ENCODE measurements at places on chromosomes 11 and 22.
A peak's percentile ranks its signal among the peaks of the same experiment; 100 is the strongest.

GRCh38 chr11:117221775-117222517 is 9.9 kb downstream of the PCSK7 start:
- DNase-seq = no peak

DNA sequence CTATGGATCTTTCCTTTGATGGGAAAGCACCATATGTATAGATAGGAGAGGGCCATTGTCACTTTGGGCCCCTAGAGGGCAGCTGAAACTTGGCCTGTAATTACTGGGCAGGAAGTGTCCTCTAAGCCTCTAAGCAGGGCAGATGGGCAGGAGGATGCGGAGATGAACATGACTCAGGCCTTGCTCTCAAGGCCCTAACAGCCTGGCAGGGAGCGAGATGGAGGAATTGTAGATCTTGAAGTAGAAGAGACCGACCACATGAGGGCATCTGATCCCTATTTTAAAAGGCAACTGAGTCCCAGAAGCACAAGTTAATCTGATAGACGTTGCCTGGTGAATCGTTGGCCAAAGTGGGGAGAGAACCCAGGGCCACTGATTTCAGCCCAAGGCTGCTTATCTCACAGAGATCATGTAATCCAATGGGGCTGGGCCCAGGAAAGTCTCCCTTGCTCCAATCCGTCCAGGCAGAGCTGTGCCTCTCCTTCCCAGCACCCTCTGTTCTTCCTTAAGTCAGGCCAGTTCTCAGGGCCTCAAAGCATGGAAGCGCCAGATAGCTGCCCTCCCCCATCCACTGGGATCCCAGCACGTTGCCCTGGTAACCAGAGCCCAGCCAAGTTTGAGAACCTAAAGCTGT is 2.5 kb upstream of the SEPTIN3 start:
- DNase-seq = no peak

DNA sequence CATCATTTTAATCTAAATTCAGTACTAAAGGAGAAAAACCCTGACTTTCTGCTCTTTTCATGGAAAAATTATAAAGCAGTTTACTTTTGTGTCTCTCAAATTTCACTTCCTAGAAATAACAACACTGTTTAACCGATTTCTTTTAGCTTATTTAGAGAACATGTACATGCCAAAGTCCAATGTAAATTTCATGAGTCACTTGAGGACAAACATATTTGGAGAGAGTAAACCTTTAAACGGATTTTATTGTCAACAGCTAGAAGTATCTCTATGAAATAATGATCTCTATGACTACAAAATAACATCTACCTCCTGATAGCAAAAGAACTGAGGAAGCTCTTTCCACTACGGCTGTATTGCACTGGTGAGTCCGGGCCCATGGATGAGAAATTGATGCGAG is 46.3 kb upstream of the SLC22A25 start:
- no peak for DNase-seq

DNA sequence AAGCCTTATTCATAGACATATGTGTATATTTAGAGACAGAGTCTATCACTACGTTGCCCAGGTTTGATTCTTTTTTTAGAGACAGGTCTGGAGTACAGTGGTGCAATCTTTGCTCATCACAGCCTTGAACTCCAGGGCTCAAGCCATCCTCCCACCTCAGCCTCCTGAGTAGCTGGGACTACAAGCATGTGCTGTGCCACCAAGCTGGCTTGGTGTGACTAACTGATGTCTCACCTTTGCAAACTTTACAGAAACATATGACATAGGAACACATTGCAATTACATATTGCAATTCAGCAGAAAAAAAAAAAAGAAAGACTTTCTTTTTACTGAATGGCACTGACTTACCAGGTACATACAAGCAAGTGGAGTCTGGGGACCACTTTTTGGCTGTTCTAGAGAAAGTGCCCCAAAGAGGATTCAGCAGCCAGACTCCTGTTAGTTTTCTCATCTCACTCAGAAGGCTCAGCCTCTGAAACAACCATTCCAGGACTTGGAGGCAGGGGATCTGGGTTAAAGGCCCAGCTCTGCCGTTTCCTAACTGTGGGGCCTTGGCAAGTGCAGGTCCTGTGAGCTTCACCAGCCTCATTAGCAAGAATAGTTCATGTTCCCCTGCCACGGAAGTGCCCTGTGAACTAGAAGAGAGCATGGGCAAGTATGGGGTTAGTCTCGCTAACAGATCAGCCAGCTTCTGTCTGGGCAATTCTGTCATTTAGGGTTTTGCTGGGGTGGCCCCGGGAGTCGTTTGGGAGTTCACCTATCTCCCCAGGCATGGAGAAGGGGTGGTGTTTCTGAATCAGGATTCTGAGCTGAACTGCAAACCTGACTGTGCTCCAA is 11.3 kb upstream of the NFAM1 start:
- no peak for DNase-seq

DNA sequence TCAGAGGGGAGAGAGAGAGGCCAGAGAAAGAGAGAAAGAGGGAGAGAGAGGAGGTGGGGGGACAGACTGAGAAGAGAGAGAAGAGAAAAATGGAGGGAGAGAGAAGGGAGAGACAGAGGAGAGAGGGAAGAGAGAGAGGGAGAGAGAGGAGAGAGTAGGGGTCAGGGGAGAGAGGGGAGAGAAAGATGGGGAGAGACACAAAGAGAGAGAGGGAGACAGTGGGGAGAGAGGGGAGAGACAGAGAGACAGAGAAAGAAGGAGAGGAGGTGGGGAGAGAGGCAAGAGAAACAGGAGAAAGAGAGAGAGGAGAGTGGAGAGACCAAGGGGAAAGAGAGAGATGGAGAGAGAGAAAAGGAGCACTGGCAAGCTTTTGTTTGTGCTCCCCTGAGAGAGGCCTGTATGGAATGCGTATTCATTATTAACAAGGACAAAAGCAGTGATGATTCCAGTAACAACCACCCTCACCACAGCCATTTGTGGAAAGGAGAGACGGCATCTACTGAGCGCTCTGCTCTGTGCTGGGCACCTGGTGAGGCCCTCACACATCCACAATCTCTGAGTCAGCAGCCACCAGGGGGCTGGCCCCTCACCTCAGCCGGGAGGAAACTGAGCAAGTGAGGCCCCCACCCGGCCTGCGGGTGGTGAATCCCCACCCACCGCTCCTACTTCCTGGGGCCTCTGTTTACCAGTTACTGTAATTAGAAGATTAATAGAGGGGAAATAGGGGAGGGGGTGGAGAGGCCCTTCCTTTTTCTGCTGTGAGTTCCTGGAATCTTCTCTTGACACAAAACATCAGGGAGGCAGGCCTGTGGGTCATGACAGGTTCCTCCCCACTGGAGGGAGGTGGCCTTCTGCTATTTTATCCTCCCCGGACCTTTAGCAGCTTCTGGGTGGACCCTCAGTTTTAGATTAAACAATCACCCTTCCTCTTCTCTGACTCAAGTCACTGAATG is 14.6 kb upstream of the MIAT start:
- peak; percentile 81 for DNase-seq

GRCh38 chr22:23537416-23537815 is 42.7 kb downstream of the IGLL1 start:
- no peak for DNase-seq

DNA sequence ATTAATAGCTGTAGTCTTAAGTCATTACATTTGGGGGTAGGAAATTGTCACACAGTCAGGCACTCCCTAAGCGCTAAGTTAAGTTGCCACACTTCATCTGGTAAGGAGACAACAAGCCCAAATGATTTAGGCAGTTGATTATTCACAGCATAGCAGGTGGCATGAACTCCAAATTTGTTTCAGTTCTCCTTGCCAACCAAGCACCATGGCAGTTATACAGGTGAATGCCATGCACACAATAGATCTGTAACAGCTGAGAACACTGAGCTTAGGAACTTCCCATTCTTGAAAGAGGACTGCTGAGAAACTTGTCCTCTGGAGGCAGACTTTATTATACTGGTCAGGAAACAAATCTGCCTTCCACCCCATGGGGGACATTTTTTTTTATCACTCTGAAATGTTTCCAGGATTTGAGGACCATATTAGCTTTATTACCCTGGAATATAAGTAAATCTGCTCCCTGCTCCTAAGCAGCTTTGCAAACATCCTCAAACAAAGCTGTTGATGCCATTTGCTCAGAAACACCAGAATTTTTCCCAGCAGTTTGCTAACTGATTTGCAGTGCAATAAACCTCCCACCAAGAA is 5.1 kb upstream of the INTS4 start:
- no peak for DNase-seq
